ENCODE measurements at places on chromosomes 16 and 17.

GRCh38 chr17:79985943-79986391 is 49.7 kb downstream of the TBC1D16 start:
- DNase-seq, result no peak

- DNase-seq, result no peak
Measured at GRCh38 chr17:28811651-28812090, 30.9 kb downstream of the FAM222B start.

- no peak for DNase-seq
Measured at GRCh38 chr16:5024632-5025031, 9.1 kb downstream of the NAGPA start.

GRCh38 chr16:88570691-88571092 is 489 bp downstream of the ZC3H18 start:
- DNase-seq, result no peak

GRCh38 chr17:935485-935884 is 44.1 kb downstream of the NXN start:
- DNase-seq, result no peak

GRCh38 chr17:61986898-61987297 is 59.1 kb upstream of the INTS2 start:
- DNase-seq, result no peak

DNA sequence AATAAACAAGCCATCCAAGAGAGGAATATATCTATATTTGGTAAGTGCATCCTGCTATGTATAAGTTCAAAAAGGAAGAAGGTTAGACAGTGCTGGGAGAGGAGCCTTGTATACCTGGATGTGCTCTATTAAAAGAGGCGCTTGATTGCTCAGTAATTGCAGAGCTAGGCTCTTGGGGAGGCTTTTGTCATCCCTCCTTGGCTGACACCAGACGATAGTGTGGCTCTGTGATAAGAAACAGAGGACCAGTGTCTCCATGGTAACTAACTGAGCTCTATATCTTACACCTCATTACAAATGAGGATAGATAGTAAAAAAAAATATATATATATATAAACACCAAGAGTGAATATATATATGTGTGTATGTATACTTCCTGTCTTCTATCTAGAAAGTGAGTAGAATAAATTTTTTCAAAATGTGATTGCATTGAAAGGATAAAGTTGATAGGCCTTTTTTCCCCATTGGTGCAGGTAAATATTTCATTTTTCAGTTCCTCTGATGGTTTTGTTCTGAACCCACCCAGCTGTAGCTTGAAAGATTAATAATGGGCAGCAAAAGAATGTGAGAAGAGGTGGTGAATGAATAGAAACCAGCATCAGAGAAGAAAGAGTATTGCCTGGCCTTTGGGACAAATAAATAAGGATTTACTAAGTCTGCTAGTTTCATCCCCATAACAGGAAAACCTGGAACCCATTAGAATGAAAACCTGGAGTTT is 303.7 kb downstream of the ZFHX3 start:
- no peak for DNase-seq

- no peak for DNase-seq
Measured at GRCh38 chr17:16052486-16052885, 52.9 kb downstream of the TTC19 start.

DNA sequence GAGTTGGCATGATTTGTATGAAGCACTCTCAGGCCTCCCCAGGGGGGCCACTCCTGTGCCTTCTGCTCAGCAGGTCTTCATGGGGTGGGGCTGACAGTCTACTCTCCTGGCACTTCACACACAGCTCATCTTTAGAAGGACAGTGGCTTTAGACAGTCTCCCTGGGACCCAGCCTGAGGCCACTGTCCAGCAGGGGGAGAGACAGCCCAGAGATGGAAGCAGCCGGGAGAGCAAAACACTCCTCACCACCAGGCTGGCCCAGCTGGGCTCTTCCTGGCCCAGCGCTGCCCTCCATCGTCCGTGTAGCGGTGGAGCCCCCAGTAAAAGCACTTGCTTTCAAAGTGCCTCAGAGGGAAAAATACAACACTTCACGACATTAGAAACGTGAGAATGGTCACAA is 62.0 kb upstream of the CRHR1 start:
- no peak for DNase-seq

DNA sequence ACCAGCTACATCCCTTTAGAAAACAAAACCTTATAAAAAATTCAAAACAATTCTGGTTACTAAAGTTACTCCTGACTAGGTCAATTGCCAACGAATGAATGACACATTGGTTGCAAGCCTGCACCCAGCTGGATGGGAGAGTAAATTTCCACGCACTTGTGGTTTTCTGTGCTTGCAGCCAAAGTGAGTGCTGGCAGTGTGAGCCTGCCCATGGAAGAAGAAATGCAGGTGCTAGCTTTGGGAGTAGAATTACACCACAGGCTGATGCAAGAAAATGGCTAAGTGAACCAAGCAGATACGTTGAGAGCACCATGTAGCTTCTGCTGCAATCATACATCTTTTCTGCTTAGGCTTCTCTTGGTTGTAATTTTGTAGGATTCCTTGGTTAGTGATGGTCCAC is 74.6 kb downstream of the SYCE1L start:
- DNase-seq, result no peak
